ENCODE measurements at places on chromosomes 1 and 21. TPM values are rescaled to one million over a fixed set of nuclear protein-coding genes. Genes with fewer than 3 reads are reported as not detected.

CELA2A gene
- total RNA-seq: not detected

DDX59 gene
- total RNA-seq: 30.5 TPM

RNU1-3 gene
- total RNA-seq: 29,651 TPM

IL19 gene
- not detected for total RNA-seq

LAMC2 gene
- total RNA-seq: 0.61 TPM

SPATA21 gene
- 0.17 TPM for total RNA-seq

OR2T2 gene
- total RNA-seq: not detected

CLCA4 gene
- 1.6 TPM for total RNA-seq

FMO3 gene
- total RNA-seq: 1.8 TPM

XCL1 gene
- 0.17 TPM for total RNA-seq

AADACL3 gene
- not detected for total RNA-seq

C4BPA gene
- total RNA-seq: 0.20 TPM

CHI3L2 gene
- 0.89 TPM for total RNA-seq

FLVCR1 gene
- 30.5 TPM for total RNA-seq

EFHD2 gene
- 18.7 TPM for total RNA-seq

NUCKS1 gene
- total RNA-seq: 254 TPM
